ENCODE measurements at places on chromosomes 4 and X. TPM values are rescaled to one million over a fixed set of nuclear protein-coding genes. Genes with fewer than 3 reads are reported as not detected.

EPHA5 gene
- 0.02 TPM for polyA plus RNA-seq

GPR82 gene
- polyA plus RNA-seq = not detected

SMIM10L2A gene
- 0.04 TPM for polyA plus RNA-seq

CT45A5 gene
- polyA plus RNA-seq = not detected

LONRF3 gene
- polyA plus RNA-seq = not detected

RIPPLY1 gene
- polyA plus RNA-seq = not detected

DCLK2 gene
- 7.3 TPM for polyA plus RNA-seq

SERTM2 gene
- polyA plus RNA-seq = 0.02 TPM

PPA2 gene
- polyA plus RNA-seq = 127 TPM

CNOT6L gene
- 10.7 TPM for polyA plus RNA-seq

LYAR gene
- 5.5 TPM for polyA plus RNA-seq

CLDN22 gene
- not detected for polyA plus RNA-seq

GPR143 gene
- polyA plus RNA-seq = 0.05 TPM

ANAPC10 gene
- 25.0 TPM for polyA plus RNA-seq

OPN1MW gene
- polyA plus RNA-seq = not detected

NAT8L gene
- polyA plus RNA-seq = not detected

C4orf36 gene
- polyA plus RNA-seq = 1.2 TPM

ATP7A gene
- 14.5 TPM for polyA plus RNA-seq

GSX2 gene
- not detected for polyA plus RNA-seq

FHIP1A gene
- polyA plus RNA-seq = 0.06 TPM

PPP1R2C gene
- polyA plus RNA-seq = not detected

RNF212 gene
- 0.52 TPM for polyA plus RNA-seq

MEPE gene
- polyA plus RNA-seq = not detected

ARSJ gene
- 47.9 TPM for polyA plus RNA-seq

C4orf51 gene
- not detected for polyA plus RNA-seq

DUSP9 gene
- not detected for polyA plus RNA-seq

NR3C2 gene
- polyA plus RNA-seq = 0.10 TPM

PRDM8 gene
- polyA plus RNA-seq = 14.3 TPM

VSIG4 gene
- not detected for polyA plus RNA-seq

GAGE12J gene
- not detected for polyA plus RNA-seq

TBL1X gene
- polyA plus RNA-seq = 24.9 TPM

NPY5R gene
- polyA plus RNA-seq = not detected

RAB33A gene
- polyA plus RNA-seq = 3.6 TPM

BEX3 gene
- polyA plus RNA-seq = 644 TPM

MND1 gene
- 0.97 TPM for polyA plus RNA-seq

PAGE5 gene
- polyA plus RNA-seq = not detected

MTNR1A gene
- not detected for polyA plus RNA-seq

FGF13 gene
- 0.35 TPM for polyA plus RNA-seq

CXCL1 gene
- 2.0 TPM for polyA plus RNA-seq

GABRG1 gene
- polyA plus RNA-seq = not detected

EGF gene
- 0.14 TPM for polyA plus RNA-seq

RHOXF2 gene
- polyA plus RNA-seq = not detected

OPRPN gene
- not detected for polyA plus RNA-seq

BEX4 gene
- polyA plus RNA-seq = 21.1 TPM

NUDT9 gene
- polyA plus RNA-seq = 22.9 TPM

AGTR2 gene
- polyA plus RNA-seq = not detected

TREX2 gene
- polyA plus RNA-seq = not detected

SPACA5 gene
- polyA plus RNA-seq = not detected

Data from AG04450 (cell line).